ENCODE measurements at places on chromosomes 6 and 20.

- DNase-seq: peak; percentile 49
Measured at GRCh38 chr6:143110572-143110971, 49.9 kb downstream of the AIG1 start.

GRCh38 chr6:56764081-56764566 is 121.4 kb upstream of the DST start:
- DNase-seq: no peak

GRCh38 chr6:139708337-139709199 is 334.1 kb upstream of the CITED2 start:
- peak; percentile 86 for DNase-seq

DNA sequence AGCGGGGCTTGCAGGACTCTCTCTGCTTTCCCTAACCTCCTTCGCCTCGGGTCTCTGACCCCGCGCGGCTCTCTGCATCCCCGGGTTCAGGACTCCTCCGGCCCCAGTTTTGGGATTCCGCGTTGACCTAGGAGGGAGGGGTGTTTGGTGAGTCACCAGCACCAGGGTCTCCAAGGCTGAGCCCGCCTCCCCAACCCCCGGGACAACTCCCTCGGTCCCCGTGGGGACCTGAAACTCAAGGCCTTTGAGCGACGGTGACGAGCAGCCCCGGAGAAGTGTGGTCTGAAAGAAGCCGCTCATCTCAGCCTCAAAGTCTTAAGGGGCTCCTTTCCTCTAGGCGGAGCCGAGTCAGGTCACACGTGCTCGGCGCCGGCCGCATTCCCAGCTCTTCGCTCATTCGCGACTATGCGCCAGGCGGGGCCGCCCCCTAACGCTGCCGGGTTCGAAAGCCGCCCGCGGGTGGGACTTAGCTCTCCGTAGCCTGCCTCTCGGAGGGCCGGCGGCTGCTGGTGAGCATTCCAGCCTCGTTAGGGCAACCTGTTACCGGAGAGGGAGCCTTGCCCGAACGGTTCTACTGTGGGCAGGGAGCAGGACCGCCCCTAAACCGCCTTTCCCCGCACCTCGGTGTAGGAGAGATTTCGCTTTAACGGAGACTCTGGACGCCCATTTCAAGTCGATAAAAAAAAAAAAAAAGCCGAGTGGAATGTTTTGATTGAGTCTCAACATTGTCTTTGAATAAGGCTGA is 3.0 kb upstream of the PRDM13 start:
- no peak for DNase-seq

- DNase-seq: no peak
Measured at GRCh38 chr20:35238170-35238569, 11.7 kb downstream of the MMP24 start.

DNA sequence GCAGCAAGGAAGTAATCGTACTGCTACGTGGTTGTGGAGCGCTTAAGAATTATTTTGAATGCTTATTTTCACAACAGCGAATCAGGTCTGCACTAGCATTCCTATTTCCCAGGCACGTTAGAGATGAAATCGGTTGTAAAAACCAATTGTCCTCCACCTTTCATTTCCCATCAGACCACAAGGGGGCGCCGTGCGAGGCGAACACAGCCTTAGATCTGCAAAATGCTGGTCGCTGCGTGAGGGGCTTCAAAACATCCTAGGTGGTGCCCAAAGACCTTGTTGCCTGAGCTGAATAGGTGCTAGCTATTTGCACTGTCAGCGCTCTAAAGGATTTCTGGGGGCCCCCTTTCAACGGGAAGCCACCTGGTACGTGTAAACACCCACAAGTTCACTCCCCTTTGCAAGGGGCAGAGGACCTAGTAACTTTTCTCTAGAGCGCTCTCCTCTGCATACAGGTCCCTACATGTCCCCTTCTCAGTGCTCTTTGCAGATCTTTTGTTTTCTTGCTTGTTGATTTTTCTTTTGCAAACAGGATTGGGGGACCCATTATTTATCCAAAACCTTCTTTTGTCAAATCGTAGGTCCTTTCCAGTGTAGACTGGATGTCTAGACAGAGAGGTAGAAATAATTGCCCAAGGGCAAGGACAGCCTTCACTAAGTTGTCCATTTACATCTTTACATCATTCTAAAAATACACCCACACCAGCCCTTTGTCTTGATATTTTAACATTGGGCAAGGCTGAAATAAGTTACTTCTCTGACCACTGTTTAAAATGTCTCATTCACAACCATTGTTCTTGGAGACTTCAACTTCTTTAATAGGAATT is 59.8 kb downstream of the NEDD9 start:
- DNase-seq: no peak

DNA sequence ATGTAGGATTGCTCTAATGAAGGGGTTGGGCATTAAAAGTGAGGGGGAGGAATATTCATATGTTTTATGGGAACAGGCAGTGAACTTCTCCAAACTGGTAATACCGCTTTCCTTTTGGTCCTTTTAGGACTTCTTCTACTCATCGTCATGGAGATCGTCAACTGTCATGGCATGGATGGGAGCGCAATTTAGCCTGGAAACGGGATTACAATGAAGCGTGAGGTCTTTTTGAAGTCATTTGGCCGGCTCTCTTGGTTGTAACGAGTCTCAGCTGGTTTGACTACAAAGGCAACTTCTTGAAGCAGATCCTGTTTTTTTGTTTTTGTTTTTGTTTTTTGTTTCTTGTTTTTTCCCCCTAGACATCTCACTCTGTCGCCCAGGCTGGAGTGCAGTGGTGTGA is 1.4 kb upstream of the HLA-E start:
- DNase-seq: no peak

GRCh38 chr20:62313460-62314338 is 10.9 kb downstream of the ADRM1 start:
- no peak for DNase-seq

DNA sequence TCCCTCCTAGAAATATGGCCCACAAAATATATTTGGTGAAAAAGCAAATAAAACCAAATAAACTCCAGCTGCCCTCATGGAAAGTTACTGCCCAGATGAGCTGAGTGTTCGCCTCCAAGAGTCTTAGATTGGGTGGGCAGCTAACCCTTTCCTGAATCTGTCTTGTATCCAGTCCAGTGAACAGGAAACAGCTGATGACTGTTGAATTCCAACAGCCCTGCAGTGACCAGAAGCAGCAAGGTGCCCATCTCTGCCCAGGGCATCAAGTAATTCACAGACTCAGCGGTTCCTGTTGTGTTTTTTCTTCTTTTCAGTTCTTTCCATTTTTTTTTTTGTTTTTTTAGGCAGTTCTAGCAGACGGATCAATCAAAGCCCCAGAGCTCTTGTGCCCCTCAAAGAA is 199.2 kb downstream of the UBE3D start:
- DNase-seq: no peak

- DNase-seq: no peak
Measured at GRCh38 chr6:12882761-12883290, 166.3 kb downstream of the PHACTR1 start.

DNA sequence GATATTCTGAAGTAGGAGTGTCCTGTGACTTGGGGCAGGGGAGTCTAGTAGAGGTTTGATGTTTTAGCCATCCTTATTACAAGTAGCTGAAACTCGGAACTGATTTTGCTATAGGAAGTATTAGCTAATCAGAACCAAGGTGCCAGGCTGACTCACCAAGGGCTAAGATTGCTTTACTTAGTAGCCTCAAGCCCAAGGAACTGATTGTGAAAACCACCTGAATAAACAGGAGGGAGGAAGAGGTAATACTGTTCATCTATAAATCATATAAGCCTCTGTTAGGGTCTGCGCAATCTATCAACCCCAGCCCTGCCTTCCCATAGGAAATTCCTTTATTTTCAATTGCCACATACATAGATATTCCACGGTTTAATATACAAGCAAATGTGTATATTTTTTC is 54.4 kb downstream of the GNAS start:
- DNase-seq: no peak

- no peak for DNase-seq
Measured at GRCh38 chr20:62367136-62367632, at the start of gene LAMA5. LAMA5 (minus strand) TSS chr20:62367312; CDS start chr20:62367245, 67 bp downstream.

DNA sequence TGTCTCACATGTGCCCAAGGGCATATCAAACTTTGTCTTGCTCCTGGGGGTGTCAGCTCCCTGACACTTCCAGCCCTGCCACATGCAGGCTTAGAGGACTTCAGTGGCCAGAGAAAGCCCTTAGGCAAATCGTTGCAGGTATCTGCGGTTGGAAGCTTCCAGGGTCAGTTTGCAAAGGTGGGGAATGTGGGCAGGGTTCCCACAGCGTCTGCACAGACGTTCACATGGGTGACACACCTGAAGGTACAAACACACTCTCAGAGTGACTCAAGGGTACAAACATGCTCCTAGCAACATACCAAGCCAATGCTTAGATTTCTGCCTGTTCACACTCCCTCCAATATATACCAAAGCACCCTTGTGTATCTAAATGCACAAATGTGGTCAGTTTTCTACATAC is 30.0 kb downstream of the VSTM2L start:
- DNase-seq: no peak

GRCh38 chr6:42947950-42948349 is 12.6 kb upstream of the GNMT start:
- no peak for DNase-seq

DNA sequence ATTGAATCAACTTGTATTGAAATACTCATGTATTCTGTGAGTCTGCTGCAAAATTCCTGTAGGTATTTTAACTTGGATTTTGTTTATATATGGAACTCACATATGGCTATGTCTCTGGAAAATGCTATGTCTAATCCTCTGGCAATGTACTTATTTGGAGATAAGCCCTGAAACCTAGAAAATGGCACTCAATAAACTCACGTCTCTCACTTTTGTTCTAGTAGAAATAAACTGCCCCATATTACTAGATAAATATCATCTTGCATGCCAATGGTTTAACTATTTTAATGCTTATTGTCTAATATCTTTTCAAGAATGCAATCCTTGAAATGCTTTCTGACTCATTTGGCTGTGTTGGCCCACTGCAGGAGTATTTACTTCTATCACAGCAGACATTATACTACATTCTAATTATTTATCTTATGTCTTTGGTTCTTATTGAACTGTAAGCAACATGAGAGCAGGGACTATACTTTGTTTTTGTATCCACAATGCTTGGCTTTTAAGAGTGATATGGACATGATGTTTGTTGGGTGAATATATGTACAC is 292.2 kb upstream of the RSPO3 start:
- no peak for DNase-seq

GRCh38 chr6:32255199-32256153 is 31.6 kb upstream of the NOTCH4 start:
- DNase-seq: peak; percentile 85

- DNase-seq: no peak
Measured at GRCh38 chr20:58692579-58693225, at the start of gene NPEPL1. NPEPL1 (plus strand) TSS chr20:58692800; CDS start chr20:58692901, 101 bp downstream.

DNA sequence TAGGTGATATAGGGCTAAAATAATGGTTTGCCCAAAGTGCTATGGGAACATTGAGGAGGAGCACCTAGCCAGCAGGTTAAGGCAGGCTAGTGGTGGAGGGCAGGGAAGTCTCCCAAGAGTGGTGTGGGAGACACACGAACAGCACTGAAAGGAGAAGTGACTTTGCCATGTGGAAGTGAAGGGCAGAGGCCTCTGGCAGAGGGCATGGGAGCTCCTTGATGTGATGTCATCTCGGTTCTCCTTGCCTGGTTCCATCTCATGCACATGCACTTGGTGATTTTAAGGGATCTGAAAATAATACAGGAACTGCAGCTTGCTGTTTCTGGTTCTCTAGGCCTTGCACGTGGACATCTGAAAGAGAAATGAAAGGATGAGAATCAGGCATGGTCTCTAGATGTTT is 4.7 kb upstream of the MAP3K4 start:
- DNase-seq: no peak

- no peak for DNase-seq
Measured at GRCh38 chr20:21808863-21809664, 103.6 kb downstream of the PAX1 start.

DNA sequence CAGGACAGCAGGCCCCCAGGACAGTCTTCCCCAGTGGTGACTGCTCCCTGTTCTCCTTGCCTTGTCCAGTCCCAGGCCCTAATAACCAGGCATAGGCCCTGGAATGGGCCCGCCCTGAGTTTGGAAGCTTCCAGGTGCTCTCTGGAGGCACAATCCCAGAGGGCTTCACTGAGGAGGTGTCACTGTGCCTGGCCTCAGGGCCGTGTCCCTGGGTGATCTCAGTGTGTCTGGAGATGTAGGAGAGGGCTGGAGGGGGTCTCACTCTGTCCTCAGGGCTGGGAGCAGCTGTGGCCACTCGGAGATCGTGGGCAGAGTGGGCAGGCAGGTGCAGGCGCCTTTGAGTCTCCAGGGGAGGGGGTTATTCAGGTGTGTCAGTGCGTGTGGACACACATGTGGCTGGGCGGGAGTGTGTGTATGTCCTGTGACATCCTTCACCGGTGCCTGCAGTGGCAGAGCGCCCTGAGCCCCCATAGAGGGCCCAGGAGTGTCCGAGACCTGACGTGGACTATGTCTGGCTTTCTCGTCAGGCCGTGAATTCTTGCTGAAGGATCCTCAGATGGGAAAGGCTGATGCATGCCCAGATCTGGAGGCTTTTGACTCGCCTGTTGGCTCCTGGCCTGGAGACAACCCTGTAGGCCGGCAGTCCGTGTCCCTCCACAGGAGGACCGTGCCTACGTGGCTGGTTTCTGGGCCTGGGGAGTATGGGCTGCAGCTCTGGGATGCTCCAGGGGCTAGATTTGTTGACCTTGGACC is 5.5 kb upstream of the NPBWR2 start:
- no peak for DNase-seq

DNA sequence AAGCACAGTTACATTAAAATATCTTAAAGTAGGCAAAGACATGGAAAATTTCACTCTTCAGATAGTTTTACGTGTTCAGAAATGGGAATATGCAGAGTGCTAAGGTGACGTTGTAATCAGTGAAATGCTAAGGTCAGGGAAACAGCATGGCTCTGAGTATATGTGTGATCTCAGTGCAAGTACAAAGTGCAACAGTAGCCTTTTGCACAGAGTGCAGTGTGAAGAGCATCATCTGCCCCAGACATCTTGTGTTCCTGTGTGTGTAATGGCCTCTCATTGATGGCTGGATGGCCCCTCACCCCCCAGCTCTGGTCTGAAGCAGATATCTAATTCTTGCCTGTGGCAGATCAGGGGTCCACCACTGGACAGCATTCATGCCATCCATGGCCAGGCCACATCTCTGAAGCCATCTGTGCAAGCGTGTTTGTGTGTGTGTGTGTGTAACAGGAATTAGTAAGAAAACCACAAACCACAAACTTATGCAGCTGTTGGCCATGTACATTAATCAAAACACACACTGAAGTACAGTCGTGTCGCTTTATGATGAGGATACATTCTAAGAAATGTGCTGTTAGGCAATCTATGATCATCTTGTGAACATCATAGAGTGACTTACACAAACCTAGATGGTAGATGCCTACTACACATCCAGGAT is 165.1 kb downstream of the RALGAPA2 start:
- no peak for DNase-seq

- DNase-seq: no peak
Measured at GRCh38 chr20:12237772-12238171, 320.1 kb downstream of the BTBD3 start.

GRCh38 chr6:30073489-30074235 is 1.9 kb downstream of the RNF39 start:
- DNase-seq: no peak

DNA sequence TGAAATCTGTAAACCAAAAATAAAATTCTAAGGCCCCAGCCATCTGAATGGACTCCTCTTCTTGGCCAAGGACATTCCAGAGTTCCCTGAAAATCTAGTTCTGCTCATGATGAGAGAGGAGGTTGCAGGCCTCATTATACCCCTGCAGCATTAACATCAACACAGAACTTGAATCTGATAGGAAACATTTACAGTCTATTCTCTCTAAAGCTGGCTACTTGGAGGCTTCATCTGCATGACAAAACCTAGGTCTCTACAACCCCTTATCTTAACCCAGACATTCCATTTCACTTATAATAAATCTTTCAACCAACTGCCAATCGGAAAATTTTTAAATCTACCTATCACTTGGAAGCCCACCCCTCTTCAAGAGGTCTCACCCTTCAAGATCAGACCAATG is 15.7 kb downstream of the RTN4IP1 start:
- no peak for DNase-seq
